Activated CD4-positive, alpha-beta T cell treated with anti-CD3 and anti-CD28 coated beads, Interleukin-2, amount 50 U/mL, for 4 hours (primary cell): ENCODE measurements at places on chromosomes 2 and 18.

DNA sequence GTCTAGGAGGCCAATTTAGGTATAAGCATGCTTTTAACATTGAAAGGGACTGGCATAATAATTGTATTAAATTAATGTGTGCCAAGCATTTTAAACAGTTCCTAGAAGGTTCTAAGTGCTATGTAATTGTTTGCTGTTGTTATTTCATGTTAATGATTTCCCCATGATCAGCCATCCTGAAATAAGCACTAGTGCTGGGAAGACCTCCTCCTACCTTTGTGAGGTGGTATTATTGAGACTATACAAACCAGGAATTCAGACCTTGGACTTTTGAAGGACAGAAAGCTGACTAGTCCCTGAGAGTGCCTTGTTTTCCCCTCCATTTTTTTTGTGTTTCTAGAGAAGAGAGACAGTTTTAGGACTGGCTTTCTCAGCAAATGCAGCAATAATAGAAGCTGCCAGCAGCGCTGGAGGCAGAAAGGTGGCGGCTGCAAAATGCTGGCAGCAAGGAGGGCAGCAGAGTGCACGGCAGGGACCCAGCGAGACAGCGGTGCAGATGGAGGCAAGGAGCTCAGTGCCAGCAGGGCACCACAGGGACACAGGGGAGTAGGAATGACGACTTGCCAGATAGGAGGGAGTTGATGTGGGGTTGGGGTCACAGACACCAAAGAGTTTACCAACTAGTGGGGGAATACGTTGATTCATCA lies 25.3 kb downstream of the NABP1 start:
- DNase-seq, result no peak

DNA sequence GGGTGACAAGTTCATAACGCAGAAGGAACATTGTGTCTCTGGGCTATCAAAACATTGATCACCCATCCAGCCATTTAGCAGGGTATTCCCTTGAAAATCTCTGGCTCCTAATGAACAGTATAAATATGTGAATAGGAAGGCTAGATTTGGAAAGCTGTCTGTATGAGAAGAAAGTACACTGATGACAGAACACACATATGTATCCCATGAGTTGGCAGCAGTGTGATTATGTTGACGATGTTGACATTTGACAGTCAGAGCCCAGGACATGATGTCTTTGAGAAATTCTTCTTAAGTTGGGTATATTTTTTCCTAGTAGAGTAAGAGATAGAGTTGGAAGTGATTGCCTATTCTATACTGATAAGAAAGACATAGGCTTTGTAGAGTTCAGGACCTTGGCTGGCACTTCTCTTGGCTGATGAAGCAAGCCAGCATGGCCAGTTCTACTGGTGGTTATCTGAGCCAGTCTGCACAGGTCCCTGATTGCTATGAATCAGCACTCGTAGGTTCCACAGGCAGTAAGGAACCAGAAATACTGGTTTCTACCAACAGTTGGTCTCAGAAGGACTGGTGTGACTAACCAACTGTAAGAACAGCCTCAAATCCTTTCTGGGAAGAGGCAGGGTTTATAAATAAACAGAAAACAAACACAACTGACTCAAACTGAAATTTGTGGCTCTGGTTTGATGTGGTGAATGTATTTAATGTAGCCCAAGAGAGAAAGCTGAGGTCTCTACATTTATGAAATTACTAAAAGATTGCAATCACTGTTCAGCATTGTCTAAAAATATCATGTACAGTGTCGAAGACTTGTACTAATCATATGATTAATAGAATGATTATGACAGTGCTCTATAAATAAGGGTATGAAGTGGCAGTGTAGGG lies 43.9 kb upstream of the RAPH1 start:
- no peak for DNase-seq

- no peak for DNase-seq
Observed at GRCh38 chr2:240238201-240238600, 97.7 kb upstream of the OTOS start.

- DNase-seq, result no peak
Observed at GRCh38 chr2:205965707-205966106, 120.3 kb downstream of the INO80D start.

DNA sequence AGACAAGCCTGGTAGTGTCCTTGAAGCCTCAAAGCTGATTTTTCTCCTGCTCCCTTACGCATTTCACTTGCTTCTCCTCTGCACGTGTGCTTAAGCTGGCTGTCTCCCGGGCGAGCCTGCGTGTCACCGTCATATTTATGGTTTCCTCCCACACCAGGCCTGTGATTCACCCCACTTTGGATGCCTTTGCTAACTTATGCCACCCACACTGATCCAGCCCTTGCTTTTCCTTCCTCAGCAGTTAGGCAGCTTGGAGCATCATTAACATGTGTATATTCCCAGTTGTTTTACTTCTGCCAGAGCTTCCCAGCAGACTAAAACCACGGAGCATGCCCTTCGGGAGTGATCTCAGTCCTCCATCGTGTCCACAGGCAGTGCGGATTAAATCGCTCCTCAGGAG lies 2.2 kb downstream of the ST3GAL5 start:
- DNase-seq, result peak; percentile 59
